ENCODE measurements at places on chromosomes 3 and 15. TPM values are rescaled to one million over a fixed set of nuclear protein-coding genes. Genes with fewer than 3 reads are reported as not detected.

STXBP5L gene
- total RNA-seq: not detected

CELSR3 gene
- 7.4 TPM for total RNA-seq

IL12A gene
- 1.5 TPM for total RNA-seq

RBP2 gene
- not detected for total RNA-seq

PYGO1 gene
- not detected for total RNA-seq

ST8SIA2 gene
- not detected for total RNA-seq

NR2E3 gene
- not detected for total RNA-seq

UBR1 gene
- 48.5 TPM for total RNA-seq

IQCF5 gene
- not detected for total RNA-seq

SEMA4B gene
- 30.7 TPM for total RNA-seq

USP50 gene
- total RNA-seq: 0.66 TPM

KNL1 gene
- 36.6 TPM for total RNA-seq

CADM2 gene
- total RNA-seq: not detected

PLD1 gene
- total RNA-seq: 0.88 TPM

C2CD4B gene
- total RNA-seq: 0.17 TPM

MNS1 gene
- not detected for total RNA-seq

ANKRD34C gene
- total RNA-seq: not detected

ROBO1 gene
- total RNA-seq: 0.93 TPM

SCN11A gene
- total RNA-seq: 0.07 TPM

SERPINI2 gene
- total RNA-seq: not detected

GOLGA6L10 gene
- total RNA-seq: 0.37 TPM

SMC4 gene
- total RNA-seq: 197 TPM

CHRD gene
- not detected for total RNA-seq

GPR156 gene
- 0.07 TPM for total RNA-seq

GPR27 gene
- 0.51 TPM for total RNA-seq

CDCP1 gene
- total RNA-seq: 2.1 TPM

CPNE4 gene
- total RNA-seq: 0.27 TPM

Data from T-helper 1 cell treated with Interleukin-12 subunit alpha and Interleukin-12 subunit beta and Interleukin-4 antibody, amounts not matched to agents 30 ng/mL and 1 ng/mL, for 36 hours (primary cell).